ENCODE measurements at places on chromosomes 1 and 21.
A peak's percentile ranks its signal among the peaks of the same experiment; 100 is the strongest.

GRCh38 chr1:110880708-110881374 lies 7.9 kb downstream of the CD53 start:
- DNase-seq, result no peak

DNA sequence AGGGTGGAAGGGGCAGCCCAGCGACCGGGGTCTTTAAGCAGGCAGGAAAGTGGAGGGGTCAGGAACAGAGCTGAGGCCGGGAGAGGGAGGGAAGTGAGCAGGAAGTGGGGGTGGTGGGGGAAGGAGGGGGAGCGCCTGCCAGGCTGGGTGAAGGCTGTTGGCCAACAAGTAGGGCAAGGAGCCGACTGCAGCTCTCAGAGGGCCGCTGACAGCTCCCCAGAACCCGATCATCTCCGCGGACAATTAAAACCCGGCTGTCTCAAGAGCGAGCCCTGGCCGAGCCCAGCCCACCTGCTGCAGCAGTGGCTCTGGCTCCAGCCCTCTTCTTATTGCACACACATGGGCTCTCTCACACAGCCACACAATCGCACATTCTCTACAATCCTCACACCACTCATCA lies 51.6 kb downstream of the GRIK3 start:
- DNase-seq, result no peak

DNA sequence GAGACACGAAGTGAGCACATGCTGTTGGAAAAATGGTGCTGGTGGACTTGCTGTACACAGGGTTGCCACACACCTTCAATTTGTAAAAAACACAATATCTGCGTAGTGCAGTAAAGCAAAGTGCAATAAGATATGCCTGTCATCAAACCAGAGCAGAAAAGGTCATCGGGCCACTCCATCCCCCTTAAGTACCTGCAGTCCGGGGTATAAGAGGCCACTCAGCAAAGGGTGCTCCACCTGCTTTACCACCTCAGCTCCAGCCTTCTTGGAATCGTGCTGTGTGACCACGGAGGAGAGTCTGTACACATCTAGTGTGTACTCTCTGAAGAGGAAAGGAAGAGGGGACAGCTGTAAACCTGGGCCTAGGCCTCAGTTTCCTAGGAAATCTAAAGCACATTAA lies 10.9 kb downstream of the YARS1 start:
- no peak for DNase-seq

DNA sequence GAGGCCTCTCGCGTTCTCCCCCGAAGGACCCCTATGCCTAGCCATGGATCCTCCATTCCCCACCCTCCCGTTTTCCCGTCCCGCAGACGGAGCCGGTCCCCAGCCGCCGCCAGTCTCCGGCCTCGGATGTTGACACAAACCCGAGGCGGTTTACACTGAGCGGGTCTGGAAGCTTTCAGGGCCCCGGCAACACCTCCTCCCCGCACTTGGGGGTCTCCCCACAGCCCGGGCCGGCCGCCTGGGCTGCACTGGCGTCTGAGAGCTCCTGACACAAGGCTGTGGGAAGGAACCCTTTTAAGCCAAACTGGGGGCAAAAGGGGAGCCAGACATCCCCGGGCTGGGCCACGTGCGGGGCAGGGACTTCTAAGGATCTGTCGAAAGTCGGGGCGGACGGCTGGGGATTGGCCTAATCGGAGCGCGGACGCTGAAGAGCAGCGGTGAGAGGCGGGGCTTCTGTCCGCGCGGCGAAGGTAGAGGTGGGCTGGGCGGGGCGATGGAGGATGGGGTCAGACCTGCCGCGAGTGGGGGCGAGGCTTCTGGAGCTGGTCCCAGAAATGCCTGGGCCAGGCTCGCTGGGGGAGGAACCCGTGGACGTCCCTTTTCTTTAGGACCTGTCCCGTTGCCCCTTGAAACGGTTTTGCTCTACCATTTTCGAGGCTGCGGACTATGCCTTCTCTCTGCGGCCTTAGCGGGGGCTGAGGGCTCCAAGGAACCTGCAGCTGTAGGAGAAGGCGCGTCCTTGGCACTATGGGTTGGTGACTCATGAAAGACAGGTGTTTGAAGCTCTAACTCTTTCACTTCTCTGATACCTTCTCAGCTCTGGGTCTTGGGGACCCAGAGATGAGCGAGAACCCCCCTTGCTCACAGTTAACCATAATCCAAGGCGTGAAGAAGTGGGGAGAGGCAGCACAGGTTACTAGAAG lies 1.2 kb upstream of the HPCAL4 start:
- DNase-seq, result no peak

DNA sequence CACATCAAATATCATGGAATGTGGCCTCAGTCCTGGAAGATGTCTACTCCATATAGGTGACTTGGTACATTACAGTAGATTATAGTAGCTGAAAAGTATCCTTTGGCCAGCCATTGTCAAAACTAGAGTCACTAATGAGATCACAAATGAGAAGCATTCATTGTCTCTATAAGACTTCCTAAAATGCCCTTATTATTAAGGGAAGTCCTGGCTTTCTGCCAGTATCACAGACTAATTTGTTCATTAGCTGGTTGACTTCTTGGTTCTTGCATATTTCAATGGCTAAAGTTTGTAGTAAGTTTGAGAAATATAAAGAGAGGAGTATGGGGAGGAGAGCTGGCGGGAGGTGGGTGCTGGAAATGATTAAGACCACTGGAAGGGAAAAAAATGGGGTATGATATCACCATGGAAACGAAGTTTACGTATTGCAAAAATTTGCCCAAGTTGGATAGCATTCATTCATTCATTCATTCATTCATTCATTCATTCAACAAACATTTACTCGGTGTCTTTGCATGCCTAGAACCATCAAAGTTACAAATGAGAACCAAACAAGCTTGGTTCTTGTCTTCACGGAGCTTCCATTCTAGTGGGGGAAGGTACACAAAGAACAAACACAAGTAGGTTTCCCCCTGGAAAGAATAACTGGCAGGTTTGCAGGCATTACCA lies 11.7 kb upstream of the B3GALNT2 start:
- no peak for DNase-seq

GRCh38 chr1:29254346-29254745 lies 18.0 kb downstream of the PTPRU start:
- no peak for DNase-seq

DNA sequence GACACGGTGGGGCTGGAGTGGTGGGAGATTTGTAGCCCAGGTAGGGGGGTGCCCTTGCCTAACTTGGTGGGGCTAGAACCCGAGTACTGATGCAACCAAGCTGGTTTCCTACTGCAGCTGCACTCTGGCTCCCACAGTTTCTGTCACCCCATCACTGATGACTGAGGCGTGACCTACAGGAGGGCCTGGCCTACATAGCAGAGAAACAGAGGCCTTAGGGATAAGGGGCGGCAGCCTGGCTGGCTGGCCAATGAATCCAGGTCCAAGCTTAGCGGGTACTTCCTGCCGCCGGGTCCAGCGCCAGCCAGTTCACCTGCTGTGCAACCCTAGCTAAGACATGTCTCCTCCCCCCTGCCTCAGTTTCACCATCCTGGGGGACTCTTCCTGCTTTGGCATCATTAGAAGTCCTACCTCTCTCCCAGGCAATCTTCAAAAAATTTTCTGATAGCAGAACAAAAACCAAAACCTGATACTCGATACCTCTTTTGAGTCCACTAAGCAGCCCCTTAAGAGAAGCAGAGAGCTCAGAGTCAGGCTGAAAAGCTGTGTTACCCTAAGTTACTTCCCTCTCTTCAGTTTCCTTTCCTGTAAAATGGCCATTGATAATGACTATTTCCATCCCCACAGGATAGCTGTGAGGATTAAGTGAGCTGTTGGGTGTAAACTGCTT lies 27.3 kb upstream of the RNF19B start:
- DNase-seq, result no peak

DNA sequence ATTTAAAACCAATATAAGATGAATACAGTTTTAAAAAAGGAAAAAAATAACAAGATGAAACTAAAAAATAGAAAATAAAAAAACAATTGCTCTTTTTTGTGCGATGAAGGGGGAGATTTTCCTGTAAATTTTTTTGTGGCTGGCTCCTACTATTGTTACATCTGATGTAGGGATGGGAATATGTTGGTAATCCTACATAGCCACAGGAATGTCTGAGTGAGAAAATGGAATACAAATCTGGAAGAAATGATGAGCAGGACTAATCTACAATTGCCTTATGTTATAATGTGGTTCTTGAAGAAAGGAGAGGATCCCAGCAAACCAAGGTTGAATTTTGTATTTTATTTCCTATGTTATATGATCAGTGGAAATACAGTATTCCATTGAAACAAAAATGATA lies 40.9 kb downstream of the ATP6V1G3 start:
- peak; percentile 37 for DNase-seq

GRCh38 chr1:234659538-234659937 lies 49.6 kb upstream of the IRF2BP2 start:
- DNase-seq, result peak; percentile 80

GRCh38 chr21:35063428-35064172 lies 14.5 kb upstream of the RUNX1 start:
- no peak for DNase-seq

- DNase-seq, result no peak
Measured at GRCh38 chr1:86464819-86465218, 3.9 kb upstream of the CLCA1 start.

- no peak for DNase-seq
Measured at GRCh38 chr1:93443454-93443853, 4.5 kb upstream of the FNBP1L start.

DNA sequence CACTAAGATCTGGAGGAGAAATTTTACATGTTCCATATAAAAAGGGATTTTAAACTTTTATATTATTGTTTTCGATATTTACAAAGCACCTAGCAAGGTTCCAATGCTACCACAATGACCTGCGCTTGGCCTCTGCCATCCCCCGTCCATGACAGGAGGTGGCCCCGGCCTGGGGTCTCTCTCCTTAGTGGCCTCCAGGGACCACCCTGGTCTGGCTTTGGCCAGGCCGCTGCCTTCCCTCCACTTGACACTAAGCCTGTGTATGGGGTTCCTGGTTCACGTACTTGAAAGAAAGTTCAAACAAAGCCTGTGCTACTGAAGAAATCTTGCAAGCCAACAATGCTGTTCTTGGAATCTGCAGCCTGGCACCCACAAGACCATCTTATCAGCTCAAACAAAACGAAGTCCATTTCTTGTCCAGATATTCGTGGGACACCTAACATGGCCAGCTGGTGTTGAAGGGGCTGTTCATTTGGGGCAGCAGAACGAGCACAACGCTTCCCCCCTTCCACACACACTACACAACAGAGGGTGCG lies 12.8 kb downstream of the PRDM15 start:
- no peak for DNase-seq
